ENCODE measurements at places on chromosomes 2 and 18.

GRCh38 chr2:241142593-241142992 is 6.7 kb downstream of the PASK start:
- DNase-seq: no peak

DNA sequence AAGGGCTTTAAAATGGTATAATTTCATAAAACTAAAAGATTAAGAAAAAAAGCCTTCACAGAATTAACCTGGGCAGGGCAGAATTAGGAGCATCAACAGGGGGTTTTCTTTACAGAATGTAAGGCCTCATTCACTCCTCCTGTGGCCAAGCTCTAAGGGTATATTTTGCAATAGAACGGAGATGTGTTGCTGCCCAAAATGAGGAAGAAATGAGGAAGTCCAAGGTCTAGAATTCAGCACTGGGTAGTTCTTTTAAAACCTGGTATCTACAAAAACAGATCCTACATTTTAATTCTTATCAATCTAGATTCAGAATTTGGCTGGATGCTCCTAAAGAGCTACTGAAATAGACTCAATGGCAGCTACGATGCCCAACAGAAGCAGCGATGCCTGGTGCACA is 101.8 kb downstream of the AKAIN1 start:
- DNase-seq: no peak

GRCh38 chr2:68505603-68506159 is 38.3 kb downstream of the APLF start:
- no peak for DNase-seq

- DNase-seq: no peak
Measured at GRCh38 chr2:100178864-100179263, 36.5 kb upstream of the AFF3 start.

GRCh38 chr2:195795879-195796278 is 138.9 kb downstream of the SLC39A10 start:
- DNase-seq: no peak
